T-helper 2 cell (primary cell): ENCODE measurements at places on chromosomes 6 and 20.

DNA sequence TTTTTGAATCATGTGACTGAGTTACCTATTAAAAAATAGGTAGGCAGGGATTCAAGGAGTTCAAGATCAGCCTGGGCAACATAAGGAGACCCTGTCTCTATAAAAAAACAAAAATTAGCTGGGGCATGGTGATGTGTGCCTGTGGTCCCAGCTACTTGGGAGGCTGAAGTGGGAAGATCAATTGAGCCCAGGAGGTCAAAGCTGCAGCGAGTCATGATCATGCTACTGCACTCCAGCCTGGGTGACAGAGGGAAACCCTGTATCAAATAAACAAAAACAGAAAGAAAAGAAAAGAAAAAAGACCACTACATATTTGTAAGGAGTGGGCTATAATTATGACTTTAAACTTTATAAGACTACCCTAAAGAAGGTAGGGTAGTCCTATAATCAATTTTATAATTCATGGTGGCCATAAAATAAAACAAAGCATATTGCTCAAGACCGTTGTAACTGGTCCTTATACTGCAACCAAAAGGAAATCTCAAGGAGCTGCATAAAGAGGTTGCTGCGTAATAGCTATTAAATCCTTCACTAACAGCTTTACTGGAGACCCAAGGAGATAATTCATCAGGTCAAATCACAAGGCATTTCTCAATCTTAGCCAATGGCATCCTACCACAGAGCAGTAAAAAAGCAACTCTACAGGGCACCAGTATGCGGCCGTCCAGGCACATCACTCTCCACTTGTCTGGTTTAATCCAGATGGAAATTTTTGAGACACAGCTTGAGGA is 13.5 kb downstream of the PIGU start:
- DNase-seq: no peak

GRCh38 chr6:47654255-47654654 is 44.1 kb upstream of the ADGRF4 start:
- no peak for DNase-seq

- DNase-seq: no peak
Observed at GRCh38 chr6:162409741-162410691, 317.6 kb downstream of the PRKN start.

GRCh38 chr6:46513533-46513932 is 22.3 kb upstream of the RCAN2 start:
- DNase-seq: no peak

DNA sequence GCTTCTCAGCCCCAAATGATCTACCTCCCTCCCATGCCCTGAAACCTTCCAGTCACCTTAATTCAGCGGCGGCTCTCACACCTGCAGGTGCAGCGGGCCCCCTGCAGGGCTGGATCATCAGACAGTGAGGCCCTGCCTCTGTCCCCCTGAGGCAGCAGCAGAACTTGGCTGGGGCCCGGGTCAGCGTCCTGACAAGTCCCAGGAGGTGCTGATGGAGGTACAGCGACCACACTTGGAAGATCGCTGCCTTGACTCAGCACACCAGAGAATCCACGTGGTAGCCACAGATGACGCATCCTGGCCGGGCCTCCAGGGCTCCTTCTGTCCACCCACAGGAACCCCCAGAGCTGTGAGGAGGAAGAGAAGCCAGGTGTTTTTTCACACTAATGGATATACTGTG is 116.4 kb upstream of the THBS2 start:
- no peak for DNase-seq

DNA sequence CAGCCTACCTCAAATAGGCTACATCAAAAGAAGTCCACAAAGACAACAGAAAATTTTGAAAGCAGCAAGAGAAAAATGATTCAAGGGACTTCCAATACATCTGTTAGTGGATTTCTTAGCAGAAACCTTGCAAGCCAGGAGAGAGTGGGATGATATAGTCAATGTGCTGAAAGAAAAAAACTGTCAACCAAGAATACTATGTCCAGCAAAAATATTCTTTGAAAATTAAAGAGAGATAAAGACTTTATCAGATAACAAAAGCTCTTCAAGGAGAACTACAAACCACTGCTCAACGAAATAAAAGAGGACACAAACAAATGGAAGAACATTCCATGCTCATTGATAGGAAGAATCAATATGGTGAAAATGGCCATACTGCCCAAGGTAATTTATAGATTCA is 34.0 kb downstream of the MCHR2 start:
- DNase-seq: no peak

DNA sequence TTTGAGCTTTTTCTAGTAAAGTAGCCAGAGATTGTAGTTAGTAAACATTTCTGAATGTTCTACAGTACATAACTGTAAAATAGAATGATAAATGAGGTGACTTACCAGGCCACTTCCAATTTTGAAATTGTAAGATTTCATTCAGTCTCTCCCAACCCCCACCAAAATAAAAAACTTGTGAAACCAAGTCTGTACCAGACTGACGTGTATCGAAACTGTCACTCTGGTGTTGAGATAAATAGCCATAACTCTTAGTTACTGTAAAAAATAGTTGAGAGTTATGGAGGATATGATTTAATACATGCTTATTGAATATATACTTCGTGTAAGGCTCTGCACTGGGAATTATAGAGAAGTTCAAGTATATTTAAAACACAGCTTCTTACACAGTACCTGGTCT is 455.7 kb downstream of the PLCB1 start:
- DNase-seq: no peak

GRCh38 chr20:11296221-11296620 is 621.5 kb upstream of the BTBD3 start:
- DNase-seq: no peak

- no peak for DNase-seq
Observed at GRCh38 chr20:17647391-17648314, 34.4 kb downstream of the RRBP1 start.

GRCh38 chr6:52144196-52145076 is 41.7 kb upstream of the IL17A start:
- DNase-seq: no peak

DNA sequence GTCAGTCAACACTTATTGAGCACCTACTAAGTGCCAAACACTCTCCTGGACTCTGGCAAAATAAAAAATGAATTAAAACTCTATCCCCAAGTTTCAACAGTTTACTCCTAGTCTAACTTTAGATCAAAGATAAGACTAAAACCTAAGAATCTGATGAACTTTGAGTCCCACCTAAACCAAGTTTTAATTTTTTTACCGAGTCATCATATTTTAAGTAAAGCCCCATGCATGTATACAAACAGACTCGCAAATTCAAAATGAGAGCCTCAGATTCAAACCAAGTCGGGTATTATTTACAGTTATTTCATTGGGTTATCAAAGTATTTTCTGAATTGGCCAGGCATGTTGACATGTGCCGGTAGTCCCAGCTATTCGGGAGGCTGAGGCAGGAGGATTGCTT is 28.2 kb downstream of the BNIP5 start:
- no peak for DNase-seq

- DNase-seq: peak; percentile 64
Observed at GRCh38 chr20:4812641-4813075, 90.9 kb downstream of the PRND start.

GRCh38 chr20:59402681-59403080 is 102.3 kb downstream of the EDN3 start:
- DNase-seq: peak; percentile 24

DNA sequence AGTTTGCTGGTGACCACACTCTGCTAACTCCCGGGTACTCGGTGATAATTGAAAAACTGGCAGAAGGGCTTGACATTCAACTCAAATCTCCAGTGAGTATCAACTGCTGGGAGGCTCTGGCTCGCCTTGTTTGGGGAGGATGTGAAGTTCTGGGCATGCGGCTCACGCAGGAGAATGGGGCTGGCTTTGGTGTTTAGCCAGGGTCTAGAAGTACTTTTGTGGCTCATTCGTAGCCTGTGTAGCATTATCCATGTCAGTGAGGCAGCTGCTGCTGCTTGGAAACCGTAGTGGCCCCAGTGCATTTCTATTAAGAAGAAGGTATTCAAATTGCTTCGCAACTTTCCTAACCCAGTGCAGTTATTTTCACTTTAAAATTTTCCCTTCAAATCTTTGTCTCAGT is 52.2 kb downstream of the KDM1B start:
- no peak for DNase-seq

DNA sequence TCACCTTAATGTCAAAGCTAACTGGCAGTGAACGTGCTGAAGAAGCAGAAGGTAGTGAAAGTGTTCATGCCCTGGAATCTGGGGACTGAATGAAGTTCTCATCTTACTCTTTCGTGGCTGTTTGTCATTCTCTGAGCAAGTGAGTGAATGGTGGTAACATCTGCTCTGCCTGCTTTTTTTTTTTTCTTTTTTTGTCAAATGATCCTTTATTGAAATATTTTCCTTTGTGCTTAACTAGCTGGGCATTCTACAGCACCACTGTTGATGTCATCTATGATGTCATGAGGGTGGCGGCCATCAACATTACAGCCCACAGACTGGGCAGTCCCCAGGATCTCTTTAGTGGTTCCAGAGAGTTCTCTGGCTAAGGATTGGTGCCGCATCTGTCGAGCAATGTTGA is 65.2 kb downstream of the RIN2 start:
- no peak for DNase-seq

DNA sequence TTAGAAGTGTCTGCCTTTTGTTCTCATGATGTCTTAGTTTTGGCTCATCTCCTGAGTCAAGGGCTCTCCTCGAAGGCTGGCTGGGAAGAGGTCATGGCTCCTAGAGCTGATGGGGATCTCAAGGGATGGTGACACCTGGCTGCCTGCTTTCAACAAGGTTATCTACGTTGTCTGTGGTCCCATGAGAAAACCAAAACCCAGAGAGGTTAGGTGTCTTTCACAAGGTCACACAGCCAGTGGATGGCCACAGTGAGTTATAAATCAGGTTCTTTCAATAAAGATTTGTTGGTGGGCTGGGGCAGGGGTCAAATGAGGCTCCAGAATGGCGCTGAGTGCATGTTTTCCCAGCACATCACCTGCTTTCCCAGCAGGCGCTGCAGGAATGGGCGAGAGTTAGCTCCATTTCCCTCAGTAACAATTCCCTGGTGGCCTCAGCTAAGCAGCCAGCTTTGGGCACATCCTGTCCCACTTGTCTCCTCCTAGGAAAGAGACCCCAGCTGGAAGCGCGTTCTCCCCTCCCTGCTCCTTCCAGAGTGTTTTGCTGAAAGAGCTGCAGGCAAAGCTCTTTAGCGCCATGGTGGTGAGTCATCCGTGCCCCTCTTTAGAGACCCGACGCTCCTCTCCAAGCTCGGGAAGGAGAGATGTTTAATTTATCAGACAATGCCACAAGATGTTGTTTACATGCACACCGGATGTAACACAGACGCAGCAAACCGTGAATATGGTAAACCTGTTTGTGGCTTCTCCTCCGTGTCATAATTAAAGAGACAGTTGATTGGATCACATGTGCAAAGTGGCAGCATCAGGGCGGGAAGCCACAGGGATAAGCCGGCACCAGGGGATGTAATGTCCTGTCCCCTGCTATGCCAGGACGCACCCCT is 109.7 kb downstream of the LRFN2 start:
- DNase-seq: no peak

GRCh38 chr6:163352011-163352685 is 62.4 kb upstream of the QKI start:
- no peak for DNase-seq

GRCh38 chr6:125120054-125120590 is 33.5 kb upstream of the TPD52L1 start:
- no peak for DNase-seq

DNA sequence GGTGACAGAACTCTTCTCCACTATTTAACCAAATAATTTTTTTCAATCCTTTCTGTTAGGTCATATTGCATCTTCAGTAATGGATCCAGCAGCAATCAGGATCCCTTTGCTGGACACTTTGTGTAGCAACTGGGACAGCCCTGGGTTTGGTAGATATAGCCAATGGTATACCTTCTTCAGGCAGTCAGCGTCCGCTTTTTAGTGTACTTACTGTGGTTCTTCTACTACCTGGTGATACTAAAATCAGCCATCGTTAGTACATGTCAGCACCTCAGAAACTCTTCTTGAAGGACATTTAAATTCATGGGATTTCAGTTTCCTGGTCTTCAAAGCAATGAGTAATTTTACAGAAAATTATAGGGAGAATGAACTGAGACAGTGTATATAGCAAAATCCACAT is 93.5 kb downstream of the ADGRG6 start:
- no peak for DNase-seq

DNA sequence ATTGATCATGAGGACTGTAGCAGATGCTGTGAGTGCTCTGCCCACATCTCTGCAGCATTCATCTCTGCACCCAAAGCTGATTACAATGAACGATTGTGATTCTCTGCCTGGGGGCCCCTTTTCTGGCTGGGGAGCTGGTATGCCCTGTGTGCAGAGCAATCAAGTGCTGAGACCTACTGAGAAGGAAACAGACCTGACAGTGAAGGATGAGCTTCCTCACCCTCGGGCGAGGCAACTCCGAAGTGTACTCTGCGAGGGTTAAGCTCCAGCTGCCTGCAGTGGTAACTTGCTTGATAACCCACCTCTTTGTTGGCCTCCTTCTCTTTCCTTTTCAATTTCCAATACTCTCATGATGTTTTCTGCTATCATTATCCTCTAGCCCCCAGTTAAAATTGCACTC is 289.7 kb upstream of the RNF24 start:
- DNase-seq: no peak

- DNase-seq: no peak
Observed at GRCh38 chr6:149923327-149923986, 536 bp upstream of the RAET1G start.

- no peak for DNase-seq
Observed at GRCh38 chr20:36866681-36867495, 9.1 kb upstream of the TLDC2 start.

DNA sequence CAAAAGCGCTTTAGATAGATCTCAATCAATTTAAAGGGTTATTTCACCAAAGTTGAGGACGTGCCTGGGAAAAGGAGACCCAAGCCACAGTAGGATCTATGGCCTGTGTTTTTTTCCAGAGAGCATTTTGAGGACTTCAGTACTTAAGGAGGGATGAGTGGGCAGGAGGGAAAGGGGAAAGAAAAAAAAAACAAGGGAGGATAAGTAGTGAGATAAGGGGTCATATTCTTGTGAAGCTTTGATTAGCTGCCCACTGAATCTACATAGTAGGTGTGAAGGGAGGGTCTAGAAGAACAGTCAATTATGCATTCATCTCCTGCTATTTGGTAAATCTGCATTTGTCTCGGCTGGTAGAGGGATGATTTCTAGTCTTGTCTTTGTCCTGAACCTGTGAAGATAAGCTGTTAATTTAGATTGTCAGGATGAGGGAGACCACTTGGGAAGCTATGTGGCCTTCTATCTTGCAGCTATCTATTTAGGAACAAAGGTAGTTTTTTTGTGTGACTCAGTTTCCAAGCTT is 48.4 kb downstream of the CLVS2 start:
- no peak for DNase-seq

DNA sequence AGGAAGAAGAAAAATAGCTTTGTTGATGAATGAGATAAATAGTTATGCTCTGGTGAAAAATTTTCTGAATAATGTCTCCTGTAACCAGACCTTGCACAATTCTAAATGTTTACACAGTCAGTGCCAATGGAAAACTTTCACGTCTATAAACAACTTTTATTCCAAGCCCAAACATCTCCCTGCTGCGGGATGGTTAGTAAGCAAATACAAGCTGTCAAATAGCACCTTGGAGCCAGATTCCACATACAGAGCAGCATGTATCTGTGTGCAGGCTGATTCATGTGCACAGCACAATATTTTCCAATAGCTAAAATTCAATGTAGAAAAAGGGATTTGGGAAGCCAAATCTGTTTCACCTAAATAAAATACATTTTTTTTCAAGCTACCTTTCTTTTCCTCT is 813.3 kb downstream of the HACE1 start:
- no peak for DNase-seq
